ENCODE measurements at places on chromosomes 4 and X.

- DNase-seq: no peak
Observed at GRCh38 chrX:77502951-77503525, 55.8 kb downstream of the FGF16 start.

GRCh38 chr4:145538596-145538995 lies 56.9 kb downstream of the SMAD1 start:
- no peak for DNase-seq

GRCh38 chr4:6461301-6462165 lies 10.9 kb downstream of the PPP2R2C start:
- no peak for DNase-seq

- DNase-seq: no peak
Observed at GRCh38 chrX:39817754-39818470, 279.8 kb downstream of the BCOR start.

- DNase-seq: no peak
Observed at GRCh38 chrX:6053141-6053540, 175.5 kb downstream of the NLGN4X start.

DNA sequence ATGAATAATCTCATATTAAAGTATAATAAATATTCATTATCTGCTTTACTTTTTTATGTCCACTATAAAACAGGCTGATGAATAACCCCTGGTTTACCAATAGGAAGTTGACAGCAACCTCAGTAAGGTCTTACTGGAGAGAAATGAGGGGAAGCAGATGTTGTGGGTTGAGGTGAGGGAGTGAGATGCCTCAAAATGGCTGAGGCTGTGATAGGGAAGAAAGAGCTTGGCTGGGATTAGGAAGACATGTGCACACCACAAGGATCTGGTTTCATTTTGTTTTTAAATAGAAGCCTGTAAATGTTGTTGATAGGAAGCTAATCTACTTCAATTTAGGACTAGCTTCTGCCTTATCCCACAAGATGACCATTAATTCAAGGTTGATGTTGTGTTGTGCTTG lies 14.4 kb upstream of the CYBB start:
- DNase-seq: no peak

GRCh38 chr4:143458966-143459365 lies 54.5 kb upstream of the SMARCA5 start:
- DNase-seq: no peak

GRCh38 chrX:151515237-151515636 lies 48.2 kb upstream of the PASD1 start:
- DNase-seq: no peak

GRCh38 chrX:120236687-120237479 lies 13.7 kb upstream of the ZBTB33 start:
- no peak for DNase-seq

- no peak for DNase-seq
Observed at GRCh38 chr4:124061413-124061812, 651.1 kb downstream of the ANKRD50 start.

DNA sequence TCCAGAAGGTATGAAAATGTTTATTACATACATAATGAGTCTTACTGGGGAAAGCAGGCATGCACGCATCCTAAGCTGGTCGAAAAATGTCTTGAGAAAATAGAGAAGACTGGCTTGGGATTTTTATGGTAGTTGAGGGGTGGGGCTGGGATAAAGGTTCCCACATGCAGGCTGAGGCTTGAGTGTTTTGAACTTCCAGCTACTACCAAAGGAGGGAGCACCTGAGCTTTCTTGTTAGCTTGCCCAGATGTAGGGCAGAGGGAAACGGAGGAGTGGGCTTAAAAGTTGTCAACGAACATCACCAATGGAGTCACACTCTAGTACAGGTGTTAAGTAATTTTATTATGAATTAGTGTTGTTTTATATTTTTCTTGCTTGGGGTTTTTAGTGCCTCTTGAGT lies 39.6 kb upstream of the SRPX start:
- no peak for DNase-seq

GRCh38 chrX:22922961-22923360 lies 76.8 kb upstream of the DDX53 start:
- DNase-seq: no peak

DNA sequence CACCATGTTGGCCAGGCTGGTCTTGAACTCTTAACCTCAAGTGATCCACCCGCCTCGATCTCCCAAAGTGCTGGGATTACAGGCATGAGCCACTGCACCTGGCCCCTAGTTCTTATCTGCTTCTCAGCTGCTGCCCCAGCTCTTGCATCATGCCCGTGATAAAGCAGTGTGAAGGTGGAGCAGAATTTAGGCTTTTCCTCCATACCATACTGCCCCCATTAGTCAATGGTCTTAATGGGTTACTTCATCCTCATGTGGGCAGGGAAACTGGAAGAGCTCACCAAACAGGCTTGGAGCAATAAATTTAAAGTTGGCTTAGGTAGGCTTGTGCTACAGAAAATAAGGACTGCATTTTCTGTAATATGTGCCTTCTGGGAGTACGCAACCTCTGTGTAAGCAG lies 636.9 kb upstream of the BOD1L1 start:
- no peak for DNase-seq

DNA sequence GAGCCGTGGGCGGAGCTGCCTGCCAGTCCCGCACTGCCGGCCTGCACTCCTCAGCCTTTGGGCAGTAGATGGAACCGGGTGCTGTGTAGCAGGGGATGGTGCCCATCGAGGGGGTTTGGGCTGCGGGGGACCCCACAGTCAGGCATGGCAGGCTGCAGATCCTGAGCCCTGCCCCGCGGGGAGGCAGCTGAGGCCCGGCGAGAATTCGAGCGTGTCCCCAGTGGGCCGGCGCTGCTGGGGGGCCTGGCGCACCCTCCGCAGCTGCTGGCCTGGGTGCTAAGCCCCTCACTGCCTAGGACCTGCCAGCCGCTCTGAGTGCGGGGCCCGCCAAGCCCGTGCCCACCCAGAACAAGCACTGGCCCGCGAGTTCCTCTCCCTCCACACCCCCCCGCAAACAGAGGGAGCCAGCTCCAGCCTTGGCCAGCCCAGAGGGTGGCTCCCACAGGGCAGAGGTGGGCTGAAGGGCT lies 391.5 kb downstream of the SPOCK3 start:
- DNase-seq: no peak

DNA sequence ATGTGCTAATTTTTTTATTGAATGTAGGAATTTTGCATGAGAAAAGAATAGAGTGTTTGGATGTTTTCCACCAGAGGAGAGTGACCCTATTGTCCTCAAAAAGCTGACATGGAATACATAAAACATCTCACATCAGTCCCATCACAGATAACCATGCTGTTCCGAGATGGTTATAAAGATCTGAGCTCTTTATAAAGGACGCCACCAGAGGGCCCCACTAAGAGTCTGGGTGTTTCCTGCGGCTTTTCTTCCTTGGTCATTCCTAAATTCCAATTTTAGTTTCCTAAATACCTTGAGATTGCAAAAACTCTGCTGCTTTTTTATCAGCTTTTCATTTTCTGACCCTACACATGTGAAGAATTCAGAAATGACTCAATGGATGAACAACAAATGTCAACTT lies 504.5 kb upstream of the FRG1 start:
- DNase-seq: no peak

DNA sequence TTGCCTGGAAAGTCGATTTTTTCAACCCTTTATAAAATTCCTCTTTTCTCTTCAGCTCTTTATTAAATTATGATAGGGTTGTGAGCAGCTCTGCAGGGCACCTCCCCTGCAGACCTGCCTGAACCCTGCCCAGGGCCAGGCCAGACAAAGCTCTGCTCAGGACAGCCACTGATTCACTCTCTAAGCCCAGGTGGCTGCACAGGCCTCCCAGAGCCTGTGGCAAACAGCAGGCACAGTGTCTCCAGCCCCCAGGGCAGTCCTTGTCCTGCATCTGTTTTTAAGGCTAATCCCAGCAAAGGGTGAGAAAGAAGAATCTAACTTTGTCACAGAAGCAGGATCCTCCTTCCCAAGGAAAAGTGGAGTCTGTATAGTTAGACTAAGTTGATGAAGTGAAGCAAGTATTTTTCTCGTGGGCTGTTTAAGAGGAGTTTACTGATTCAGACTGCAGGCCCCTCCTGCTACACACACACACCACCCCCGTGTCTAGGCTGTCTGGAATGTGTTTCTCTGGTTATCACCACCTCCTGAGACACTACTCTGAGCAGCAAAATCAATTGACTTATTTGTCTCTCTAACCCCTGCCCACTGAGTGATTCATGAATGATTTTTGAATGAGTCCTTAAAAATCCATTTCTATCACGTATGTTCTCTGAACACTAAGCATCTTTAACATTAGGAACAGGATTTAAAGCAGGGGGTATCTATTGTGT lies 101.7 kb downstream of the CHIC2 start:
- DNase-seq: no peak

GRCh38 chr4:8559011-8559410 lies 21.2 kb upstream of the GPR78 start:
- DNase-seq: no peak

DNA sequence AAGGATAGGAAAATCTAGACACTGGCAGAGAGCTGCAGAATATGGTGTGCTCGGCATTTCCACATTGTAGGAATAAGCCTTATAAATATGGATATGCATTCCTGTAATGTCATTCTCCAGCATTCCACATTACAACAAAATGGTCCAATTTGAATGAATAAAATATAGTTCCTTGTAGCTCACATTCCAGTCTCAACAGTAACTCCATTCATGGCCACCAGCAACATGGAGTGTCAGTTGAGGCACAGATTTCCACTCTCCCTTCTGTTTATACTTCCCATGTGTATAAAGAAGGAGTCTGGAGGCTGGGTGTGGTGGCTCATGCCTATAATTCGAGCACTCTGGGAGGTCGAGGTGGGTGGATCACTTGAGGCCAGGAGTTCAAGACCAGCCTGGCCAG lies 84.5 kb downstream of the AASDH start:
- no peak for DNase-seq

- DNase-seq: no peak
Observed at GRCh38 chrX:135193740-135194139, 22.5 kb upstream of the CT55 start.

GRCh38 chr4:87035881-87036509 lies 101.2 kb downstream of the AFF1 start:
- DNase-seq: no peak

- DNase-seq: no peak
Observed at GRCh38 chr4:111811661-111812060, 333.6 kb upstream of the FAM241A start.

DNA sequence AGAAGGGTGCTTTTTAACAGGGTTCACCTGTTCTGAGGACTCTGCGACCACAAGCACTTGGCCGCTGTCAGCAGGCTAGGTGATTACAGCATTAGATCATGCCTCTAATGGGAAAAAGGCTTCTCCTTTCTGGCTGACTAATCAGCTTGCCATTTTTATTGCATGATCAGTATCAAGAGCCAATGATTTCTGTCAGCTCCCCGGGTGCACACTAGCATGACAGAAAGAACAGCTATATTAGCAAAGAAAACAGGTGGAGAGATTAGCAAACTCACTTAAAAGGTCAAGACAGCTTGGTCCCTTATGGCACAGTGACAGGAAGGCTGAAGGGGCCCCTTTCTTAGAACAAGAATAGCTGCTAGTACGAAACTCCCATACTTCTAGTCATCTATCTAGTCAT lies 170.0 kb downstream of the SMIM20 start:
- DNase-seq: no peak

DNA sequence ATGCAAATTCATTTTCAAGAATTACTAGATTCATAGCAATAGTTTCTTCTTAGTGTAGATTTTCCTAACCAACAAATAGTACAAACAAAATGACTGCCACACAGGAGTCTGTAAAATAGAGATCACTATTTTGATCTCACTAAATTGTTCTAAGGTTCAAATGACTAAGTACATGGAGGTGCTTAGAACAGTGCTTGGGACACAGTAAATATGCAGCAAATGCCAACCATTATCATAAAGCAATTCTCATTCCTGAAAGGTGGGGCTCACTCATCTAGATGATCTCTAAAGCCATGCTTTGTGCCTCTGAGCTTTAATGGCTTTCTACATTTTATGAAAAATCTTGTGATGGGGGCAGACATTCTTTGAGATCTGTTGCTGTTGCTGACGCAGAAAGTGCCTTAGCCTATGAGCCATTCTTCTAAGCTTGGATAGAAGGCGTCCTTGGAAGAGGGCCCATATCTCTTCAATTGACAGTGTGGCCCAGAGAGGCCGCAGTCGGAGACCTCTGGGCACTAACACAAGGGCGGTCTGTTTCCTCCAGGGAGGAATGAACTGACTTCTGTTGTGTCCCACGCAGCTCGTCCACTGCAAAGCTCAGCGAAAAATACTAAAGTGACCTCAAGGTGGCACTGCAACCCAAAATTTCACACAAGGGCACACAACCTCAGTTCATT lies 23.5 kb downstream of the TLR10 start:
- no peak for DNase-seq

GRCh38 chr4:166172619-166173018 lies 299.6 kb downstream of the TLL1 start:
- DNase-seq: no peak

GRCh38 chr4:749698-750666 lies 44.4 kb downstream of the PCGF3 start:
- DNase-seq: no peak

GRCh38 chrX:29155286-29155685 lies 568.0 kb downstream of the IL1RAPL1 start:
- DNase-seq: no peak

DNA sequence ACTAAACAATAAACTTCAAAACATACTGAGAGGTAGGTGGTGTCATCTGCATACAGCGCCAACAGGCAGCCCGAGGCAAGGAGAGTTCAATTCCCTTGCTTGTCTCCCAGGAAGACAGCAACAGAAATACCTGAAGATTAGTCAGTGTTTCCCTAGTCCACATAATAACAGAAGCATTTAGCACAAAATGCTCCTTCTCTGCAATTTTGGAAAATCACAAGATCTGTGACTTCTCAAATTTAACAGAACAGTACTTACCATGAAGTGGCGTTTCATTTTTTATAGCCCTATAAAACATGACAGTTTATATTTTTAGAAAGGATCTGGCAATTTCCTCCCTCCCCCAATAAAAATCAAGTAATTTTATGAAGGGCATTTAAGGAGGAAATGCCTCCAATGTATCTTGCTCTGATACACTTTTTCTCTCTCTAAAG lies 67.1 kb upstream of the MYOZ2 start:
- DNase-seq: no peak

- no peak for DNase-seq
Observed at GRCh38 chrX:28576117-28576516, 11.1 kb upstream of the IL1RAPL1 start.

DNA sequence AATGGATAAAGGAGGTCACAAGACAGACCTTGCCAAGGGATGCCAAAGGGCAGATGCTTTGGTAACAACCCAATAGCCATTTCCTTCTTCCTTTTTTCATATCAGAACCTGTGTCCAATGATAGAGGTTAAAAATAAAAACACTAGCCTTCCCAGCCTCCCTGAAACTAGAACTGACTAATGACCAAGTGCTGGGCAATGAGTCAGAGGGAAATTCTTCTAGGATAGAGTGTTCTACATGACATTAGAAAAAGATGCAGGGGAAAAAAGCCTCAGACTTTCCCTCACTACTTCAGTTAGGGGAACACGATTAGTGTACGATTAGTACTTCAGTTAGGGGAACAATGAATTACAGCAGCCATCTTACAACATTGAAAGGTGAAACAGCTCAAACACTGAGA lies 29.3 kb upstream of the FAM47C start:
- no peak for DNase-seq

DNA sequence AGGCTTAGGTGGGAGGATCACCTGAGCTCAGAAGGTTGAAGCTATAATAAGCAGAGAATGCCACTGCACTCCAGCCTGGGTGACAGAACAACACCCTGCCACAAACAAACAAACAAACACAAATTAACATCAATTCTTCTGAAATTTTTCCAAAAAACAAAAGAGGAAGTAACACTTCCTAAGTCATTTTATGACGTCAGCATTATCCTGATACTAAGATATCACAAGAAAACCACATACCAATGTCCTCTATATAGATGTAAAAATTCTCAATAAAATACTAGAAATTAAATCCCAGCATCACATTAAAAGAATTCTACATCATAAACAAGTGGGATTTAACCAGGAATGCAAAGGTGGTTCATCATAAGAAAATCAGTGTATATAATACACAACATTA lies 64.4 kb upstream of the STK26 start:
- DNase-seq: no peak

Data from NCI-H2171 (cell line).